ENCODE measurements at places on chromosomes 16 and 17.

DNA sequence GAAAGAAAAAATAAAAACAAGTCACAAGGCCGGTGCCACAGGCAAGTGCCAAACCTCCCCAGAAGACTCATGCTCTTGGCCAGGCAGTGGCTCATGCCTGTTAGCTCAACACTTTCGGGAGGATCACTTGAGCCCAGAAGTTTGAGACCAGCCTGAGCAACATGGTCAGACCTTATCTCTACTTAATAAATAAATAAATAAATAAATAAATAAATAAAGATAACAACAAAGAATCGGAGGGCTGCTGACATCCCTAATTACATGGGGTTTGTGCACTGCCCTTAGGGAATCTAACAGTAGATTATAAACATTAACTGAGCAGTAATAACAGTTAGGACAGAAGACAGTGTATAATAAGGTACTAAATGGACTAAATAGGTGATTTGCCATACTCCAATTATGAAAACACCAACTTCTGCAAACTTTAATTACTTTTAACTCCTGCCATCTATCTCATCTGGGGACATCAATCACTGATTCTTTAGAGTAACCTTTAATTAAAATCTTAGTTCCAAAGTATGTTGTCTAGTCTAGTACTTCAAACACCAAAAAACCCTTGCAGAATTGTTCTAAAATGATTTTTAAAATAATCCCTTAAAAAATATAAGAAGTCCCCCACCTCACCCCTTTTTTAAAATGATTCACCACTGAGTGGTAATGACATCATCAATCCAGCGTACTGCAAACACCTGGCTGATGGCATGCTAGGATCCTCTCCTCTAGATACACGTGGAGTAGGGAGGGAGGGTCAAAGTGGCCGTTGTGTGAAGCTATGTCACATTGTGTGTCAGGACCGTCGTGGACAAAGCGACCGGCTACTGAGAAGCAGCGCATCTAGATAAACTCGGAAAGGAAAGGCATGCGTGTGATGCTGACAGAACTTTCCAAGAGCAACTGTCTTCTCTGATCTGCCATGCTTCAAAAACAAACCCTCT is 28.5 kb downstream of the CYTH1 start:
- DNase-seq = no peak

- no peak for DNase-seq
These were observed 1.6 kb upstream of the ZFHX3 start for GRCh38 chr16:73049511-73049910.

DNA sequence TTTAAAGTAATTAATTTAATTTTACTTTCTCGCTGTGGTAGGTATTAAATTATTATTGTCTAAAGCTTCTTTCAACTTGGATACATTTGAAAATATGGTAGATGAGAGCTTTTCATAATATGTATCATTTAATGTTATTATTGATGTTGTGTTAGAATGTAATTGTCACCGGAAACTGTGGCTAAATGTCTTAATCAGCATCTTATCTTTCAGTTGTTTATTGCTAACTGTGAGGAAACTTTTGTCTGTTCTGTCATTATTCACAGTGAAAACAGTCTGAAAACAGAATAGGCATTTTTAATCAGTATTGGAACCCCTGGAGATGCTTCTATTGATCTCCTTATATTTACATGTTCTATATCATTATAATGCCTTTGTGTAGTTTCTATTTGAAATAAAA is 120.7 kb downstream of the STXBP4 start:
- DNase-seq = no peak

GRCh38 chr17:78013683-78014467 is 55.4 kb downstream of the TNRC6C start:
- DNase-seq = peak; percentile 47

DNA sequence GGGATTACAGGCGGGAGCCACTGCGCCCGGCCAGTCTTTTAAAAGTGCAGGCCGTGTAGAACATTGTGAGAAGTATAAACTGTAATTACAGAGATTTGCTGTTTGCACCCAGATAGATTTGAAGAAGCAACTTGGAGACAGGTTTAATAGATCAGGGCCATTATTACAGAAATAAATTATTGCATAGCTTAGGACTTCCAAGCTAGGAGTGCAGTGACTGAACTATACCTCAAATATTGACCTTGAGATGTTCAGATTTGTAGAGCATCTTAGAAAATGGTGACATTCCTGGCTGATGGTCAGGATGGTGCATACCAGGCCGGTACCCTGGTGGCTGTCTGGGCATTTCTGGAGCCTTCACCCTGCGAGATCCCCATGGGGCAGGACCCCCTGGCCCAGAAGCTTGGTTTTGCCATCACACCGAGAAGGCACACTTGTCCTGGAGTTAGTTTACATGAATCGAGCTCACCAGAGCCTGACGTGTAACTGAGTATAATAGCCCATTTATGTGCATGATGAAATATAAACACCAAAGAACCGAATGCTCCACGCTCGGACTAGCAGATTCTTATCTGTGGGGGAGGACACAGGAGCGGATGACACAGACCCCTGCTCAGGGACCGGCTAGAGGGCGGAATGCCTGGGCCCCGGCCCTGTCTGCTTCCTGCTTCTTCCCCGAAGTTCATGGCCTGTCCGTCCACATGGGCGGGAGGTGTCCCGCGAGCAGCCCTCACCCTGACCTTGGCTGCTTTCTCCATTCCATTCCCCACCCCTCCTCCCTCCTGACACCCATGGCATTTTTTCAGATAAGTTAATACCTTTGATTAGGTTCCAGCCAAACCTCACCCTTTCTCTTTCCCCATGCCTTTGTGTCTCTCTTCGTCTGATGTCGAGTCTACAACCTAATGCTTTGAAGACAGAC is 32.1 kb downstream of the CCDC40 start:
- no peak for DNase-seq

- DNase-seq = no peak
These were observed 46.1 kb downstream of the CHCT1 start for GRCh38 chr17:60468371-60468770.

DNA sequence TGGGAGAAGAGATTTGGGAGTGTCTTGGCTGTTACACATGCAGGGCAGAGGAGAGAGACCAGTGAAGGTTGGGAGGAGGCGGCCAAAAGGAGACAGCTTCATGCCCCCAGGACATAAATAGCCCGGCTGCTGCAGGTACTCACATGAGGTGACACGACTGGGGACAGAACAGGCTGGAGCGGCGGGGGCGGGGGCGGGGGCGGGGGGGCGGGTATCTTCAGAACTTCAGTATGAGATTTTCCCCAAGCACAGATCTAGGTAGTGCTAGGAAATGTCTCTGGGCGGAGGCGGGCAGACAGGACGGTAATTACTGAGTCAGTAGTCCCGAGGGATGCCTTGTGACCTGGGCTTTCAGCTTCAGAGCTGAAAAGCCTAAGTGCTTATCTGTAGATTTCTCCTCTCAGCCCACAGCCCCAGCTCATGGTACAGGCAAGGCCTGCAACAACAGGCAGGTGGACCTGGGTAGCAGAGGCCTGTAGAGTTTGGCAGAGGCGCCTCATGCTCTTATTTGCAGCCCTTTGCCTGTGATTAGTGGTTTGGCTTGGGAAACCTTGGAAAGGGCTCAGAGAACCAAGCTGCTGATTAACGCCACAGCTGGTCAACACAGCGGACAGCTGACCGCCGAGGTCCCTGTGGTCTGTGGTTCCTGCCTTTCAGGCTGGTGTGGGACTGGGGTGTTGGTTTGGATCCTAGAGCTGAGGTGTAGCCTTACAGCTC is 24.5 kb downstream of the UNK start:
- no peak for DNase-seq

DNA sequence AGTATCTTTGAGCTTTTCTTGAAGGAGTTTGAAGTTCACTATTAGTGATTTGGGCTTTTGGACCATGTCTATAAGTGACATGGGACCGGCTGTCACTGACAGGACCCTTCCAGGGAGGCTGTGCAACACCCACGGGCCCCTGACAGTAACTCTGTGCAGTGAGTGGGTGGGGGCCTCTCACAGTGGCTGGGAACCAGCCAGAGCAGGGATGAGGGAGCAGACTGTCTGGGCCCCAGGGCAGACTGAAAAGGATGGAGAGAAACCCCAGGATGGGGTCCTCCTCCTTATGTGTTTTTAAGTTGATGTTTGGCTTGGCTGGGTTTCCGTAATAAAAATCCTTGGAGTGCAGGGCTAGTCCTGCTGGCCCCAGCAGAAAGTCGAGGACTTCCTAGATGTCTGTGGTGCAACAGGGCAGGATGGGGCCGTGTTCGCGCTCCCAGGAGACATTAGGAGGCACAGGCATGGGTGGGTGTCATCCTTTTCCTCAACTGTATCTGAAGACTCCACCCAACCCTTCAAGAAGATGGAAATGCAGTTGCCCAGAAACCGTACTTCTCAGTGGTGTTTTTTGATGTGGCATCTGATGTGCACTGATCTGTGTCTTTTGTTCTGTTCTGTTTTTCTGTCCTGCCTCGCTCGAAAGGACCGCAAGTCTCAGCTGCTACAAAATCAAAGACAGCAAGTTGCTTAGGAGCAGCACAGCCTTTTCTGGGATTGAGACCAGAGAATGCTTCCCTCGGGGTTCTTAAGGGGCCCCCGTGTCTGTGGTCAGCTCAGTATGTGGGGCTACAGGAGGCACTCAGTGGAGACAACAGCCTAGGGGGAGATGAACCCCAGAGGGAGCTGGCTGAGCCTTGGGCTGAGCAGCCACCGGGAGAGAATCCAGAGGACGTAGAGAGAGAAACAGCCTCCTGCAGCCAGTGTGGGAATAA is 24.2 kb downstream of the PLD6 start:
- DNase-seq = no peak

Measured in inflammatory macrophage treated with lipopolysaccharide for 1 hour (primary cell).